Astrocyte of the cerebellum (primary cell): ENCODE measurements at places on chromosomes 11 and 22.
A peak's percentile ranks its signal among the peaks of the same experiment; 100 is the strongest.

- no peak for DNase-seq
These were observed 60.5 kb upstream of the UCP3 start for GRCh38 chr11:74069146-74070046.

GRCh38 chr11:71428861-71429435 is 19.2 kb downstream of the DHCR7 start:
- DNase-seq, result no peak

- DNase-seq, result no peak
These were observed 1.7 kb upstream of the OR9G4 start for GRCh38 chr11:56750190-56750589.

DNA sequence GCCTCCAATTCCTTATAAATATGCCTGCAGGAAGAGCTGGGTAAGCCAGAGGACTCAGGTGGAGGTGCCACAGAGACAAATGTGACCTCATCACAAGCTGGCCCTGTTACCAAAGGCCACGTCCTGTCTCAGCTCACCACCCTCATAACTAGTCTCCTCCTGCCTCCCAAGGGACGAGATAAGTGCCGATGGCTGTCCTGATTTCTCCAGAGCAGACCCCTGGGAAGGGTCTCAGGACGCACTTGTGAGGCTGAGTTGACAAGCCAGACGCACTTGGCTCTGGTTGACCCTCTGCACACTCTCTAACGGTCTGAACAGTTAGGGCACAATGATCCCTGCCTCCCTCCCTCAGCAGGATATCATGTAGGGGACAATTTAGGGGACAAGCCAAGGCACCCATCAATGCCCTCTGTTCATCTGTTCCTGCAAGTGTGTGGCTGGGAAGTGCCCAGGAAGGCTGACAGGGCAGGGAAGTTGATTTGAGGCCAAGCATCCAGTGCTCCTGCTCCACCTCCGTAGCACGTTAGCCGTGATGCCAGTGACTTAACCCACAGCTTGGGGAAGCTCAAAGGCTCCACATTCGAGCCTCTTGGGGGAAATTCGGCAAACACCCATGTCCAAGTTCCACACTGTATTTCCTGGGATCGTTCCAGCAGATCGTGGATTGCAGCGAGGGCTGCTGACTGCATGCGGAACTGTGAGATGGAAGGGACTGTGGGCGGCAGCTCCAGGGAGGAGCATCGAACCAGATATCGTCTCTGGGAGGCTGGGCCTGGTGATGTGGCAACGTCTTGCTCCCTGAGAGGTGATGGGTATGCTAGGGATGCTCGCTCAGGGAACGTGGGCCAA is 2.8 kb downstream of the SMIM38 start:
- DNase-seq, result no peak

DNA sequence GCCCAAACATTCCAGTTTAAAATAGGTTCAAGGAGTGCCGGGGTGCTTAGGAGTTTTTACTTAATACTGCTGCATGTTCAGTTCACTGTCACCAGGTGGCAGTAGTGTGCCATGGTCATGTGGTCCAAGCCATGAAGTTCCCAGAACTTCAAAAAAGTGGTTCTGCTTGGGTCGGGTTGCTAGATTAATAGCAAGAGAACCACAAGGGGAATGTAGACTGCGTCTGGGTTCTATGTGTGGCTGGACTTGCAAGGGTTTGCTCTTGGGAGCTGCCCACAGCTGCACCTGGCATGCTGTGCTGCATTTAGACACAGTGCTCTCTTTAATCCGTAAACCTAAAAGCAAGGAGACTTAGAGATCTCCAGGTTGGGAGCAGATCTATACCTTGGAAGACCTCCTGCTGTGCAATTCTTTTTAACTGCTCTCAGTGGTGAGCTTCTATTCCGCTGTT is 6.5 kb upstream of the SPON1 start:
- peak; percentile 63 for DNase-seq
